ENCODE measurements at places on chromosomes 3 and 15. TPM values are rescaled to one million over a fixed set of nuclear protein-coding genes. Genes with fewer than 3 reads are reported as not detected.

- no peak for DNase-seq
Measured at GRCh38 chr3:63631670-63632069, 20.8 kb upstream of the SNTN start.

CAMP gene
- 2.0 TPM for total RNA-seq

- no peak for DNase-seq
Measured at GRCh38 chr3:52782412-52783210, 5.2 kb downstream of the ITIH1 start.

- DNase-seq: peak; percentile 64
Measured at GRCh38 chr15:58486564-58486963, 54.8 kb downstream of the LIPC start.

DNA sequence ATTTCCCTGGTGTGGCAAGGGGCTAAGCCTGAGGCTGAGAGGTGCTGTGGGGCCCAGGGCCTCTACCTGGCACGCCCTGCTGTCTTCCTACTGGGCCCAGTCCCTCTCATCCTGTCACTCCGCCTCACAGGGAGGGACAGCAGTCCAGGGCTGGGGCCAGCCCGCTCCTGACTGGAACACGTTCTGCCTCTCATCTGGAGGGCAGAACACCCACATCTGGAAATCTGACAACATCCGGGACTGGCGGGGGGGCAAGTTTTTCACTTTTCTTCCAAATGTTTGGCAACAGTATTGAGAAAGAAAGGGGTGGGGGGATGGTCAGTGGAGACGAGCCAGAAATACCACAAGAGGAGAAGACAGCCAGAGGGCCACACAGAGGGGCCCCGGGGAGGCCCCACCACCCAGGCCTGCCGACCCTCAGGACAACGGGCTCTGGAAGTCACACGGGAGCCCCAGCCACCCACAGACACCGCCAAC lies 1.8 kb upstream of the MYL3 start:
- DNase-seq: no peak
